Activated CD4-positive, alpha-beta T cell treated with anti-CD3 and anti-CD28 coated beads, Interleukin-2, amount 50 U/mL, for 48 hours (primary cell): ENCODE measurements at places on chromosomes 3 and 15.

GRCh38 chr3:63975723-63976122 is 47.6 kb downstream of the PSMD6 start:
- no peak for DNase-seq

DNA sequence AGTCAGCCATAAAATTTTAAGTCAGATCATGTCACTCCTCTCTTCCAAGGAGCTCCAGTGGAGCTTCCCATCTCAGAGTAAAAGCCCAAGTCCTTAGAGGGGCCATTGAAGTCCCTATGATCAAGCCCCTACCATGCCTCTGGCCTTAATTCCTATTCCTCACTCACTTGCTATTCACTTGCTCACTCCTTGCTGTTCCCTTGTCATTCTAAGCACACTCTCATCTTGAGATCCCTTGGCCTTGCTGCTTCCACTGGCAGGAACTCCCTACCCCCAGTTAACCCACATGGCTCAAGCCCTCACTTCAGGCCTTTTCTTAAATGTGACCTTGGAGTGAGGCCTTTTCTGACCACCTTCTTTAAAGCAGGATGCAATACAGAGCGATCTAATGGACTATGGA is 12.3 kb upstream of the SECISBP2L start:
- no peak for DNase-seq

DNA sequence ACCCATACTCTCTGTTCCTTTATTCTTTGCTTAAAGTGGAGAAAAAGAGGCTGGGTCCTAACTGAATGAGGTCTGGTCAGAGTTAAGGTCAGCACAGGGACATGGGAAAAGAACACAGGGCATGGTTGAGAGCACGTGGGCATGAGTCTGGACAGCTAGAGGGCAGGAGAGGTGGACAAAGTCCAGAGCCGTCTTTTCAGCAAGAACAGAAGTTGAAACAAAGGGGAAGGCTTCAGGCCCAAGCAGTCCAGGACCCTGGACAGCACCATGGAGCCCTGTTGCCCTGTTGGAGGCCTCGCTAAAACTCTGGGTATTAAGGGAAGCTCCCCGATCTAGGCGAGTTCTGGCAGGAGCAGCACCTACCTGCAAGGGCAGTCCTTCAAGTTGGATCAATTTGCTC is 50.7 kb downstream of the XYLB start:
- DNase-seq: no peak

GRCh38 chr15:55532944-55533343 is 24.9 kb upstream of the DNAAF4 start:
- DNase-seq: no peak

DNA sequence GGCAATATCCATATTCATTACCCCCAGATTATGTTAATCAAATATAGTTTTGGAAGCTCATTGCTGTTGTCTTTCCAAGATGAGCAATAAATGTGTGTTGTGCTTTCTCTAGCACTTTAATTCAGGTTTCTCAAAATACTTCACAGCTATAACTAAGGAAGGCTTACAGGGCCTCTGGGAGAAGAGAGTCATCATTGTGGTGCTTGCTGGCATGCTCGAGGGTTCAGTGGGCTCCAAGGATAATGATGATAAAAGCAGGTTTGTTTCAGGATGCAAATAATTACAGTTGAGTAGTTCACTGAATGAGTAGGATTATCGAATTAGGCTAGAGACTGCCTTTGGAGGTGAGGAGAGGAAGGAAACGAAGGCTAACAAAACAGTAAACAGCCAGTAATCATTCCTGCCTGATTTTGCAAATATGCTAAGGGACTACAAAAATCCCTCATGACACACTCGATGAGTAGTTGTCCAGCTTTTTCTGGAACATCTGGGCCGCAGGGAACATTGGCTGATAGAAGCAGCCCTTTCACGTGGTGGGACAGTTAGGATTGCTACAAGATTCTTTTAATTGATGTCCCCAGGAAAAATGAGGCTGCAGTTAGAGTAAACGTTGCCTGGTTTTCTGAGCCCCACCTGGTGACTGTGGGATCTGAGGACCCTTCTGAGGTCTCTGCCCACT is 54.1 kb downstream of the SLC7A14 start:
- DNase-seq: no peak

DNA sequence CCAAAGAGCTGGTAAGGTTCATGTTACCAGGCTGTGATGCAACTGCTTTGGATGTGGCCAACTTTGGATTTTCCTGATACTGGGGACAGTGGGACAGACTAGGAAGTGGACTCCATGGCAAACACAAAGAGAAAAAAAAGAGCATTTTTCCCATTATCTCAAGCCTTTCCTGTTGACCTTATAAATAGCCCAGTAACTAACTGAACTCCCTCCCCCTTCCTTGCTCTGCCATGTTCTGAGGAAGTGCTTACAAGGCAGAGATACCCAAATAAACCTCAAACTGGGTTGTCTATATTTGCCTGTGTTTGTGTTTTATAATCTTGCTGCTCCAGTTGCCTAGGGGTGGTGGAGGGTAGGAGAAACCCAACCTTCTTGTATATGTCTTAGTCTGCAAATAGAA is 27.3 kb upstream of the SLC9A9 start:
- DNase-seq: no peak

GRCh38 chr3:112391648-112392047 is 58.7 kb downstream of the CD200 start:
- DNase-seq: no peak

DNA sequence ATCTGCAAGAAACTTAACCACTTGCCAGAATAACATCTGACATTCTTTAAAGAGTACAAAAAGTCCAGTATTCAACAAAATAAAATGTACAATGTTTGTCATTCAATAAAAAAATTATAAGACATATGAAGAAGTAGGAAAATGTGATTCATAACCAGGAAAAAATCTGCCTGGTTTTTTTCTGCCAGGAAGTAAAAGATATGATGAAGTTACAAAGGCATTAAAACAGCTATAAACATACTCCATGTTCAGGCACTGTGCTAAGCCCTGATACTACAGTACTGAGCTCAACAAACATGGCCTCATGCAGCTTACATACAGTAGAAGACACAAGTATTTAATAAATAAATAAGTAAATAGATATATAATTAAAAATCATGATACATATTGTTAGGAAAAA is 178.4 kb upstream of the STT3B start:
- DNase-seq: no peak

DNA sequence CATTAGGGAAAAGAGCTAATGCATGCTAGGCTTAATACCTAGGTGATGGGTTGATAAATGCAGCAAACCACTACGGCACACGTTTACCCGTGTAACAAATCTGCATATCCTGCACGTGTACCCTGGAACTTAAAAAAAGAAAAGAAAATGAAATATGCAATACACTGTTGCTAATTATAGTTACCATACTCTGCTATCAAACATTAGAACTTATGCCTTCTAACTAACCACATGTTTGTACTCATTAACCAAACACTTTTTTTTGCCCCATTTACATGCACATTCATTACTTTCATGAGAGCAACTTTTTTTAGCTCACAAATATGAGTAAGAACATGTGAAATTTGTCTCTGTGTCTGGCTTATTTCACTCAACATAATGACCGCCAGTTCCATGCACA is 253.1 kb downstream of the CGGBP1 start:
- DNase-seq: no peak

DNA sequence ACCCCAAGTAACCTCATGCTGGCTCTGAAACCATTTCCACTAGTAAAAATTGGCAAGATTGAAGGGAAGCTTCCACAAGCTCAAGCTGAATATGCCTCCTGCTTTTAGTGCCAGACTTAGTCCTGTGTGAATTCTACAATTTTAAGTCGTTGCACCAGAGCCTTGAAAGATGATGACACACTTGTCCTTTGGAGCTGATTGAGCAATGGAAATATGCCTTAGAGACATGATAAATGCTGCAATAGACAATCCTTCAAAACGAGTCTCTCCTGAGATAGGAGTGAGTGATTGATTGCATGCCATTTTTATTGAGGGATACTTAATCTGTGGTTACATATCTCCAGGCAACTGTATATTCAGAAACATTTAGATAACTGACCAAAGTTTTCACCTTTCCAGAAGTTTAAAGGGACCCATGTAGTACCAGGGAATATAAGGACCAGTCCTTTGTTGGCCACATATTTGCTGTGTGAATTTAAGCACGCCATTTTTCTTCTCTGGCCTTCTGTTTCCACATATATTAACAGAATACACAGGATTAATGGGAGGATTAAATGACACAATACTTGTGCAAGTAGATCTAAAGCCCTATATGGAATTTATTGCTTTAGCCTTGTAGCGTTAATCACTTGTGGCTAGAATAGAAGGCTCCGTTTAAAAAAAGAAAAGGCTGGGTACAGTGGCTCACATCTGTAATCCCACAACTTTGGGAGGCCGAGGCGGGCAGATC is 65.1 kb downstream of the PPARG start:
- DNase-seq: no peak

DNA sequence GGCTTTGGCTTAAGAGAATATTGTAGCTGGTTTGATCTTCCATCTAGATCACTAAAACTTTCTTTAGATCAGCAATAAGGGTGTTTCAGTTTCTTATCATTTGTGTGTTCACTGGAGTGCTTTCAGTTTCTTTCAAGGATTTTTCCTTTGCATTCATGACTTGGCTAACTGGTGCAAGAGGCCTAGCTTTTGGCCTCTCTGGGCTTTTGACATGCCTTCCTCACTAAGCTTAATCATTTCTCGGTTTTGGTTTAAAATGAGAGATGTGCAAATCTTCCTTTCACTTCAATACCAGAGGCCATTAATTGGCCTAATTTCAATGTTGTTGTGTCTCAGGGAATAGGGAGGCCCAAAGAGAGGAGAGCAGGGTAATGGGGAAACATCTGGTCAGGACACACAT is 30.3 kb upstream of the CCNB2 start:
- DNase-seq: no peak

DNA sequence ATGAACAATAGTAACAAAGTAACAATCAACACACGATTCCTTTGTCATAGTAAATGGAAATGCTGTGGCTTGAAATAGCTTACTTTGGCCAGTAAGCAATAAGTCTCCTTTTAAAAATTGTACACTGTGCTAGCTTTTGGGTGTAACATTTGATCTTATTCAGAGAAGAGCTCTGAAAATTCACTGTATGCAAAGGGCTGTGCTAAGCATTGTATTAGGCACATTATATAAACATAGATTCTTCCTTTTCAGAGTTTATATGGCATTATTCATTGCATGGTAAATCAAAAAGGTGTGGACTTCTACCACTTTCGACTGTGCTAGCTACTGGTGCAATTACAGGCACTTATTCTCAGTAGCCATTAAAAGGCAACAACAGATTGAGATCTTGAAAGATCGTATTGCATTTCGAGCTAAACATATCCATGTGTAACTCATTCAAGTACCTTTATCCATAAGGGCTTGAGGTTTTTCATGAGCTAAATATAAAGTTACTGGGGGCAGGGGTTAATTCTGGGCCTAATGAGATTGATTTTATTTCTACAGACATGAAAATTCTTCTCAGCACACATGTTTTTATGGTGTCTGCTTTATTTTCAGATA is 246.8 kb downstream of the NR1D2 start:
- no peak for DNase-seq

DNA sequence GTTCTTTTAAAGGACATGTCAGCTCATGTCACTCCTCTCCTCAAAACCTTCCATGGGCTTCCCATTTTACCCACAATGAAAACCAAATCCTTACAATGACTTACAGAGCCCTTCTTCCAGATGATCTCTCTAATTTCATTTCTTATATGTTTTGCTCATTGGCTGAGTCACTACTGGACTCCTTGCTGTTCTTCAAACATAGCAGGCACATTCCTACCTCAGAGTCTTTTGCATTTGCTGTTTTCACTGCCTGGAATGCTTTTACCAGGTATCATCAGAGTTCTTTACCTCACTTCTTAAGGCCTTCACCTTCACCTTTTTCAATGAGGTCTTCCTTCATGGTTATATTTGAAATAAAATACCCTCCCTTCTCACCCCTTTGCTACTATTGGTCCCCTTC is 57.3 kb downstream of the NECTIN3 start:
- no peak for DNase-seq

DNA sequence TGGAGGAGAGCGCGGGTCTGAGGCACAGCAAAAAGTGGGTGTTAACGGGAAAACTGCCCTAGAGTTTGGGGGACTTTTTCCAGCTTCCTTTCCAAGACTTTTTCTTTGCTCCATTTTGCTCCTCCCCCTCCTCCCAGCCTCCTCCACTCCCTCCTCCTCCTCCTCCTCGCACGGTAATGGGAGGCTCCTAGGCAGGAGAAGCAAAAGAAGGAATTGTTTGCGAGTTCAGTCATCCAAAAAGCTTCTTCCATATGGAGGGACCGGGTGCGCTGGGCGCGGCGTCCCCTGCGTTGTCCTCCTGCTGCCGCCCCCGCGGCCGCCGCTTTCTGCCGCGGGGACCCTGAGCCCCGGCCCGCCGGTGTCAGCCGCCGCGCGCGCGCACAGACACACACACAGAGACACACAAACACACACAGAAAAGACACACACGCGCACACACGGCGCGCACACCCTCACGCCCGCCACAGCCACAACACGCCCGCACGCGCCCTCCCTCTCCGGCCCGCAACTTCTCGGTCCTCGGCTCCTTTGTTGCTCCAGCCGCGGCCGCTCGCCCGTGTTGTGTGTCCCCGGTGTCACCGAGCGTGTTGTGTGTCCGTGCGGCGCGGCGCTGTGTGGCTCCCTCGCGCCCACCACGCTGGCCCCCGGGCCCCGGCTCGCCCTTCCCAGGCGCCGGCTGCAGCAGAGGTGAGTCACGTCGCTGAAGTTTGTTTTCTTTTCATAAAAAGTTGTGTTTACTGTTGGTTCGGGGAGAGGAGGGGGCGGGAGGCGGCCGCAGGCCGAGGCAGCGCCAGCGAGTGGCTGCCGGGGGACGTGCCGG is at the start of gene BOC:
TSS of gene BOC (plus strand) at position 228 of the 820 bp plus-strand sequence. CDS start 38,246 bp downstream, outside the sequence.
- no peak for DNase-seq

- DNase-seq: no peak
Observed at GRCh38 chr3:190019006-190019405, 101.7 kb downstream of the P3H2 start.

DNA sequence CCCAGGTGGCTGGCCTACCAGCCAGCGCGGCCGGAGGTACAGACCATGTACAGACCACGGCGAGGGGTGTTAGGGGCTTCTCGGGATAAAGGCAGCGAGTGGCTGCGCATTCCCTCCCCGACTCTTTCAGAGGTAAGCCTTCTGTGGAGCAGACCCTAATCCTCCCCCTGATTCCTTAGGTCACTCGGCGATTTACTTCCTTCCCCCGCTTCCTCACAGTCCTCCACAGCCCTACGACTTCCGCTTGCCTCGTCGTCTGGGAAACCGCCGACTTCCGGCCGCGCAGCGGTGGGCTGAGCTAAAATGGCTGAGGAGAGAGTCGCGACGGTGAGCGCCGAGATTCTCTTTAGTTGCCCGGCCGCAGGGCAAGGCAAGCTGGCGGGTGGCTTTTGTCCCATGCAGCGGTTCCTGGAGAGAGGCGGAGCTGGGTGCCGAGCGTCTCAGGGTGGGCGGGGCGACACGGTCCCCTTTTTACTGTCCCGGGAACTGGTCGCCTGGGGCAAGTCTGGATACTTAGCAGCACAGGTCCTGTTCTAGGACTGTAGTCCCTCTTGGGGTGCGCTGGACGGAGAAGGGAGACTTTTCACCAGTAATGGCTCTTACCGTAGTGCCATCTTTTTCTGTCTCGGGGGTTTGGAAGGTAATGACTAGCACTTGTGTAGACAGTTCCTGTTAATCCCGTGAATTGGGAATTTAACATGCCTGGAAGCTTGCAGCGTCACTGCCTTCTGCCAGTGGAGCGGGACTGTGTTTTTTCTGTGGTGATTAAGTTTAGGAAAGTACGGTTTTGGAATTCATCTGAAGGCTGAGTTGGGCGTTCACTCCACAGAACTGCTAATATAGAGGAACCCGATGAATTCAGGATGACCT is at the start of the genes BBS4 and HIGD2B:
TSS of gene BBS4 (plus strand) at position 283 of the 870 bp plus-strand sequence. CDS start at position 304, 21 bp downstream.
TSS of gene HIGD2B (minus strand) at position 258 of the 870 bp plus-strand sequence. CDS start 9,808 bp downstream, outside the sequence.
- peak; percentile 88 for DNase-seq

- no peak for DNase-seq
Observed at GRCh38 chr3:50484722-50485121, 18.7 kb downstream of the CACNA2D2 start.

GRCh38 chr3:120449701-120450599 is 842 bp downstream of the FSTL1 start:
- peak; percentile 17 for DNase-seq
